Cerebellar cortex (tissue), 1 donor: ENCODE measurements at places on chromosomes 1 and 21.

DNA sequence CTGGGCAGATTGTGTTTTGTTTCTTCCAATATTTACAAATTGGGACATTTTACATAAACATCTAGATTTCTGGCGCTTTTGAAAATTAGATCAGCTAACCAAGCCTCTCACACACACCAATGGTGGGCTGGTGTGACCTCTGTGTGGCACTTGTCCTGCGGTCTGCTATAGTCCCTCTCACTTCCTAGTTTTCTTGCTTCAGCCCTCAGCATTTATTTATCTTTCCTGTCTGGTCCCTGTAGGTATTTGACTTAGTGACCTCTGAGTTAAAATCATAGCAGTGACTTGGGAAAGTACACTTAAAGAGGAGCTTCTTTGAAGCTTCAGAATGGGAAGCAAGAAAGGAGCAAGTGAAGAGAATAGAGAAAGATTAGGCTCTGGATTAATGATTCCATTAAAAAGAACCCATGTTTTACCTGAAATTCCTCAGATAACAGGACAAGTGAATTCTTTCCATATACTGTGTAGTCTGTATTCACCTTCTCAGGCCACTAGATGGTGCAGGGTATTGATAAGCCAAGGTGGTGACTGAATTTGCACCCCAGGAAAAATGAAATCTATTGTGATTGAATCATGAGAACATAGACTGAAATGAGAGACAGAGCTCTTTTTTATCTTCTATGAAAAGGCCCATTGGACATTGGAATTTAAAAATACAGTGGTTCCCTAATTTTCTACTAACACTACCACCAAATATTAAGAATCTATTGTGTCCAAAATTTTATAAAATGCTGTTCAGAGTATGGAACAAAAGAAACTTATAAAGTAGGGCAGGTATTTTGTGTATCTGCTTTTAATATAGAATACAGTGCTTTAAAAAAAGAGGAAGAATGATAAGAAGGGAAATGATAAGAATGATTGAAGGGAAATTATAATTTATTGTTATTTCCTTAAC is 7.1 kb upstream of the DIPK1A start:
- DNase-seq = no peak

DNA sequence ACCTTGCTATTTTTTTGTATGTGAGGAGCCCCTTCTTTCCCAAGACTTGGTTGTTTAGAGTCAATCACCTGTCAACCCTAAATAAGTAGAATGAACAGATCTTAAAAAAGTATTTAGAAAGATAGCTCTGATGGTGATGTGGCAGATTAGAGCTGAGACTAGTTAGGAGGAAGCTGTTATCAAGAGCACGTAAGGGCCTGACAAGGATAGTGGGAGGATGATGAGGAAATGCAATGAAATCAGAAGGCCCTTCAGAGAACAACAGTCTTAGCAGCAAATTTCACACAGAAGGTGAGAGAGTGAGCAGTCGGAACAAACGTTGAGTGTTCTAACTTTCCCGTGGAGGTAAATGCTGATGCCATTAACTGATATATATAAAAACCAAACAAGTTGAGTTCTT is 15.9 kb upstream of the S1PR1 start:
- no peak for DNase-seq

GRCh38 chr1:21338573-21339355 is 48.5 kb upstream of the ECE1 start:
- no peak for DNase-seq

- DNase-seq = no peak
Measured at GRCh38 chr1:63921359-63921758, 147.5 kb downstream of the ROR1 start.

GRCh38 chr1:10378081-10378841 is 20.6 kb upstream of the PGD start:
- no peak for DNase-seq

DNA sequence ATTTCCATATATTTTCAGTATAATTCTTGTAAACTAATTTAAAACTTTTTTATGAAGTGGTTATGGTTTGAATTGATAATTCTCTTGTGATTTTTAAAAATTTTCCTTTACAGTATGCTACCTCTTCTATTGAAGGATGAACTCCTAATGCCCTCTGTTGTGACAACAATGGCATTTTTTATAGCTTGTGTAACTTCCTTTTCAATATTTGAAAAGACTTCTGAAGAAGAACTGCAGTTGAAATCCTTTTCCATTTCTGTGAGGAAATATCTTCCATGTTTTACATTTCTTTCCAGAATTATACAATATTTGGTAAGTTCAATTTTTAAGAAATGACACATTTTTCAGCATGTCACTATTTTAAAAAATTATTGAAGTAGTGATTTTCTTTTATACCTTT is 61.4 kb downstream of the ALG6 start:
- DNase-seq = no peak

GRCh38 chr1:184755226-184756065 is 788 bp upstream of the EDEM3 start:
- no peak for DNase-seq

DNA sequence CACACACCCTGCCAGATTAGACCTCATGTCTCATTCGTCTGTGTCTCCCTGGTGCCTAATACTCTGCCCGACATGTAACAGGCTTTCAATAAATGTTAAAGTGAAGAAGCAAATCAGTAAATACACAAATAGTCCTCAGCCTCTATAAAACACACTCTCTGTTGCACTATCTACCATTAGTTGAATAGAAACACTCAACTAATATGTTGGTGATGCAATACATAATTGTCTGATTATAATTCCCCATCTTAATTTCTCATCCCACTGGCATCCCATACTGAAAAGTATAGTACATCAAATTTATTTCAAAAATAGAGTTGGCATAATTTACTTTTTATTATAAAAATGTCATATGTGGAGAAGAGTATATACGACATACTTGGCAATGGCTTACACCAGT is 162.4 kb downstream of the PAPPA2 start:
- DNase-seq = no peak

DNA sequence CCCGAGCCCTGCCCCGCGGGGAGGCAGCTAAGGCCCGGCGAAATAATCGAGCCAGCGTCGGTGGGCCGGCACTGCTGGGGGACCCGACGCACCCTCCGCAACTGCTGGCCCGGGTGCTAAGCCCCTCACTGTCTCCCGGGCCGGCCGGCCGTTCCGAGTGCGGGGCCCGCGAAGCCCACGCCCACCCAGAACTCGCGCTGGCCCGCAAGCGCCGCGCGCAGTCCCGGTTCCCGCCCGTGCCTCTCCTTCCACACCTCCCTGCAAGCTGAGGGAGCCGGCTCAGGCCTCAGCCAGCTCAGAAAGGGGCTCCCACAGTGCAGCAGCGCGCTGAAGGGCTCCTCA is 49.0 kb upstream of the SYT14 start:
- DNase-seq = no peak

GRCh38 chr1:6962478-6962995 is 177.3 kb downstream of the CAMTA1 start:
- peak; percentile 85 for DNase-seq

GRCh38 chr21:26956216-26956615 is 10.7 kb downstream of the ADAMTS5 start:
- DNase-seq = no peak

GRCh38 chr1:52792036-52792435 is 50.5 kb upstream of the ZYG11A start:
- DNase-seq = no peak

GRCh38 chr1:22025368-22026155 is 24.1 kb downstream of the CELA3A start:
- peak; percentile 93 for DNase-seq

GRCh38 chr1:211577277-211577818 is 1.6 kb downstream of the SLC30A1 start:
- peak; percentile 29 for DNase-seq

- no peak for DNase-seq
Measured at GRCh38 chr21:44650973-44651675, 3.3 kb downstream of the KRTAP12-4 start.

DNA sequence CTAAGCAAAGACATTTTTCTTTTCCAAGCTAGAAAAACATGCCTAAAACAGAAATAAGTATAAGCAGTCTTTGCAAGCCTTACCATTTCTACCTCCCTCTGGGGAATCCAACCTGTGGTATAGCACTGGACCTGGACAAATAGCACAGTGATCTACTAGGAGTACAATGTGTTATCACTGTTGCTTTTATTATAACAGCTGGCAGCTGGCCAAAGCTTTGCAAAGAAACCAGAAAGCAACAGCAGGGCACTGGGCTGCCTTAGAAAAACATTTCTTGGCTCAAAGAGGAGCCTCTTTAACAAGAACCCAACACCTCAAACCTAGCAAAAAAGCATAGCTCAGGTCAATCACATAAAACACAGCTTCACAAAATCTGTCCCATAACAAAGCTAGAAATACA is 294.5 kb upstream of the GREM2 start:
- peak; percentile 84 for DNase-seq

DNA sequence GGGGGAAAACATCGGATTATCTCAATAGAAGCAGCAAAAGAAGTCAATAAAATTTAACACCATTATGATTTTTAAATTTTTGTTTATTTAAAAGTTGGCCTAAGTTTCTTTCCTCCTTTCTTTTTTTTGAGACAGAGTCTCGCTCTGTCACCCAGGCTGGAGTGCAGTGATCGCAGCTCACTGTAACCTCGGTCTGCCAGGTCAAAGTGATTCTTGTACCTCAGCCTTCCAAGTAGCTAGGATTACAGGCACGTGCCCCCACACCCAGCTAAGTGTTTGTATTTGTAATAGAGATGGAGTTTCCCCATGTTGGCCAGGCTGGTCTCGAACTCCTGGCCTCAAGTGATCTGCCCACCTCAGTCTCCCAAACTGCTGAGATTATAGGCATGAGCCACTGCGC is 20.9 kb downstream of the SLC2A5 start:
- no peak for DNase-seq

DNA sequence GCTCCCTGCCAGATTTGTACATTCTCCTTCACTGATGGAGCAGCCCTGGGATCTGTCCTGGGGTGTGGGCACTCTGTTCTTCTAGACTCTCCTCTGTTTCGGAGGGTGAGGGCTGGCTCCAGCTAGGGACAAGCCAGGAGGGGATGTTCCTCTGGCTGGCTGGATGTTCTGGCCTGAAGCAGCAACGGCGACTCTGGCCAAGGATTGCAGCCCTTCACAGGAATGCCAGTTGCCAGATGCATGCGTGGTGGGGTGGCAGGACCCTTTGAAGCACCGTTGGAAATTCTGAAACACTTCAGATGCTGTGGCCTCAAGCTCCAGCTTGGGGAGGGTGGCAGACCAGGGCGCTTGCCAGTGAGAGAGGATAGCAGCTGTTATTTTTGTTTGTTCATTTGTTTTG is 210.9 kb downstream of the TRABD2B start:
- no peak for DNase-seq

- DNase-seq = no peak
Measured at GRCh38 chr21:34707876-34708325, 39.1 kb downstream of the CLIC6 start.

DNA sequence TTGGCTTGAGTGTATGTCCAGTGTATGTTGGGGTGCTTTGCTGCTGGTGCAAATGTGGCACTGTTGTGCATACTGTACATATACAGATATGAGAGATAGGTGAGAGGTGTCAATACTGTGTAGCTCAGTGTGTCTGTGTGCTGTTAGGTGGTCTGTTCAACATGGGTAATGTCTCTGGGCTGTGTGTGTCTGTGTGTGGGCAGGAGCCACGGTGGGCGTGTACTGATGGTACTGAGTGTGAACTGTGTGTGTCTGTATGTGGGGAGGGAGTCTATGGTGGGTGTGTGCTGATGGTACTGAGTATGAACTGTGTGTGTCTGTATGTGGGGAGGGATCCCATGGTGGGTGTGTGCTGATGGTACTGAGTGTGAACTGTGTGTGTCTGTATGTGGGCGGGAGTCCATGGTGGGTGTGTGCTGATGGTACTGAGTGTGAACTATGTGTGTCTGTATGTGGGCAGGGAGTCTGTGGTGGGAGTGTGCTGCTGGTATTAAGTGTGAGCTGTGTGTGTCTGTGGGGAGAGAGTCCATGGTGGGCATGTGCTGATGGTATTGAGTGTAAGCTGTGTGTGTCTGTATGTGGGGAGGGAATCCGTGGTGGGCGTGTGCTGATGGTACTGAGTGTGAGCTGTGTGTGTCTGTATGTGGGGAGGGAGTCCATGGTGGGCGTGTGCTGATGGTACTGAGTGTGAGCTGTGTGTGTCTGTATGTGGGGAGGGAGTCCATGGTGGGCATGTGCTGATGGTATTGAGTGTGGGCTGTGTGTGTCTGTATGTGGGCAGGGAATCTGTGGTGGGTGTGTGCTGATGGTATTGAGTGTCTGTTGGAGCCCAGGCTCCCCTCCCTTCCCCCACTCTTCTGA is 32.2 kb upstream of the FOXO6 start:
- no peak for DNase-seq

GRCh38 chr21:32888971-32889370 is 117.4 kb upstream of the PAXBP1 start:
- DNase-seq = no peak
